Stimulated activated CD4-positive, alpha-beta T cell treated with anti-CD3 and anti-CD28 coated beads, Interleukin-15, amount 100 ng/mL, for 48 hours (primary cell): ENCODE measurements at places on chromosomes 12 and 14.

GRCh38 chr12:100574187-100575074 is 947 bp downstream of the GAS2L3 start:
- no peak for DNase-seq

GRCh38 chr14:77161011-77161410 is 19.4 kb upstream of the ZDHHC22 start:
- no peak for DNase-seq

GRCh38 chr14:34098045-34098984 is 147.4 kb upstream of the EGLN3 start:
- no peak for DNase-seq

GRCh38 chr14:56280843-56281242 is 162.6 kb downstream of the PELI2 start:
- no peak for DNase-seq

DNA sequence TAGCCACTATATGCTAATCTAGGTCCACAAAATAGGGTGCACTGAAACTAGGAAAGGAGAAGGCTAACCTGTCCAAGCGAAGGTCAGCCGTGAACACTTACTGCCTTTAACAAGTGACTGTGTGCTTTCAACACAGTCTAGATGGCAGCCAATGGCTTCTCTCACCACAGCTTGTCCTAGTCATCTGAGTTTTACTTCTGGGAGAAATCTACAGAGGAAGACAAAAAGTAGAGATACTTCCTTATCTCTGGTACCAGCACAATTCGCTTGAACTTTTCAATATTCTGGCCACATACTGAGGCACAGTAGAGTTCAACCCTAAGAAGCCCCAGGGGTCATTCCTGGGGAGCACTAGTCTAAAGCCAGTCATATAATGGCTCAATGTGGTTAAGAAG is 176.9 kb downstream of the BTG1 start:
- DNase-seq = no peak

GRCh38 chr14:67446371-67447032 is 34.5 kb upstream of the PLEK2 start:
- no peak for DNase-seq

DNA sequence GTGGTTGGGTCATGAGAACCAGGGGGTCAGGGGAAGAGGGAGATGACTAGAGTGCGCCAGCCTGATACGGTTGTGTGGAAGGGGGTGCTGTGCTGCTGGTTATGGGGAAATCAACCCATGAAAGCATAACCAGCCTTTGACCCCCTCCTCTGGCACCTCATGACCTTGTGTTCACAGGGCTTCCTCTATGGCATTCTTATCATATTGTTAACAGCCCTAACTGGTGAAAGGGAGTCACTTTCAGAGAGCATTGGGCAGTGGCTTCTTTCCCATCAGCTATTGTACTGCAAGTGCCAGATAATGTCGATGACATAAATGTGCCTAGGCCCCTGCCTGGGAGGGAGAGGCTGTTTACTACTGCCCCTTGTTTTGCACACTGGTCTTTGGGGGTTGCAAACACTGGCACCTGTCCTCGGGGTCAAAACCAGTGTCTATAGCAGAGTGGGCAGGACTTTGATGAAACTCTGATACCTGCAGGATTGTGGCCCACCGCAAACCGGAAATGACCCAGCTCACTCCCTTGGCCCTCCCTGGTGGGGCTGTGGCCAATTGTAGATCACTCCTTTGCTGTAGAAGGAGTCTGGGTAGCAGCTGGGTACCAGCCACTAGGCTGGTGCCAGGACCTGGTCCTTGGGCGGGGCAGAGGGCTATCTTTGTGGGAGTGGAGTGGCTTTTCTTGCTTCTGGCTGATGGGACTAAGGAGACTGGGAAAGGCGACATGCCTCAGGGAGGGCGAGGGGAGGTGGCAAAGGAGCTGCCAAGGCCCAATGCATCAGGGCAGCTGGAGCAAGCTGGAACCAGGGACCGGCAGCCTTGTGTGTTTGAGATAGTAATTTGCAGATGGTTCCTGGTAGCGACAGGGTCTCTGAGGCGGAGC is 634 bp upstream of the TMEM63C start:
- no peak for DNase-seq

GRCh38 chr14:77910506-77910905 is 110.6 kb downstream of the ADCK1 start:
- no peak for DNase-seq

DNA sequence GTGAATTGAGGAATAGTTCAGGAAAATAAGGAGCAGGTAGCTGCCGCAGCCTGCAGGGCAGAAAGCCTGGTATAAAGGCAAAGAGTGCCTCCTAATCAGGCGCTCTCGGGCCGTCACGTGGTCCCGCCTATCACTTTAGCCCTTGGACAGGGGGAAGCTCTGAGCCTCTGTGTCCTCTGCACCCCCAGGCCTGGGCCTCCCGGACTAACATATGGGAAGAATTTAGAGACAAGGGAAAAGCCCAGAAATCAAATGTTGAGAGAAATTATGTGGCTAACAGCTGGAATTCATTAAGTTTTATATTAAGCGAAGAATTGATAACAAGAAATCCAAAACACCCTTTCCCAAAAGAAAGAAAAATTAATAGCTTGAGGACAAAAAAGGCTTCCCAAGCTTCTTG is 417.7 kb downstream of the ATP23 start:
- no peak for DNase-seq

- DNase-seq = no peak
Measured at GRCh38 chr14:54537651-54538050, 27.9 kb downstream of the CGRRF1 start.

GRCh38 chr12:52636592-52637258 is 15.3 kb downstream of the KRT2 start:
- no peak for DNase-seq

GRCh38 chr12:53170215-53170614 is 10.3 kb upstream of the ZNF740 start:
- DNase-seq = no peak

- DNase-seq = no peak
Measured at GRCh38 chr12:25784669-25785068, 173.8 kb upstream of the RASSF8 start.

GRCh38 chr12:74598819-74599218 is 61.2 kb downstream of the ATXN7L3B start:
- no peak for DNase-seq

GRCh38 chr12:108618079-108618952 is 15.4 kb downstream of the SELPLG start:
- no peak for DNase-seq

GRCh38 chr12:79689061-79689476 is 1.7 kb downstream of the PAWR start:
- DNase-seq = no peak

DNA sequence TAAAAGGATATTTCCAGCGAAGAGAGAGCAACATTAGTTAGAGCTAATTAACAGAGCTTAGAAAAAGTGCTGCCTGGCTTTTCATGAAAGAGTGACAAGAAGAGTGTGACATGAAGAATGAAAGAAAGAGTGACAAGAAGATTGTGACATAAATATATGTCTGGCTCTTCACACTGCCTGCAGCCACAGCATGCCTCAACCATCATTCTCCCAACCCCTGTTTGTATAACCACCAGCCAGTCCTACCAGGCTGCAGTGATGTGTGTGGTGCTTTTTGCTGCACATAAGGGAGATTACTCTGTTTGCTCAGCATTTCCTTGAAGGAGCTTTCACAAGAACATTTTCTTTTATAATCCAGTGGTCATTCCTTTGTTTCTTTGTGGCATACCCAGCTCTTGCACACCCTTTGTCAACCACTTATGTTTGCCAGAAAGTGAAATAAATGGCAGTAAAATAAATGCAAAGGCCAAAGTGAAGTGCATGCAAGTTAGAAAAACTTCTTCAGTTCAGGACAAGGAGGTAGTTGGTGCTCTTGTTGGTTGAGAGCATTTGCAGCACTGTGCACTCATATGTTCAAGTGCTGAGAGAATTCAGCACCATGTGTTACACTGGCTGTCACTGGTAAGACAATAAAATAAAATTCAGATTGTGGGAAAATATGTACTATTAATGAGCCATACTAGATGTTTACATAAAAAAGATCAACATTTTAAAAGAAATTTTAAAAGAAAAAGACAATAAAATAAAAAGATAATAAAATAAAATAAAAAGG is 50.6 kb downstream of the KIF21A start:
- DNase-seq = no peak

- DNase-seq = no peak
Measured at GRCh38 chr12:23618718-23619117, 330.8 kb downstream of the SOX5 start.

GRCh38 chr14:68975667-68976066 is 3.4 kb downstream of the ACTN1 start:
- no peak for DNase-seq

DNA sequence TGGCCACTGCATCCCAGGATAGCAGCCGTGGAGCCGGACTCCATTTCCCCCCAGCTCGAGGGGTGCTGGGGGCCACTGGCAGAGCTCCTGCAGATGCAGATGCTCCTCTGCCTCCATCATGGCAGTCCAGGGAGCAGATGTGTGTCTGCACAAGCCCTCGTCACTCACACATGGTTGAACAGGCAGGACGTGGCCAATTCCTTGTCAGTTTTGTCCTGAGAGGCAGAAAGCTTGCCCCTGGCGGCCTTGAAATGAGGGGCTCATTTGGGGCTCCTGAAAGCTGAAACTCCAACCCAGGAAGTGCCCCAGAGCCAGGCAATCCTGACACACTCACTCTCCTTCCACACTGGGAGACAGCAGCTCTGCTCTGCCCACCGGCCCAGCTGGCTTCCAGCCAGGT is 100.9 kb upstream of the C14orf180 start:
- DNase-seq = no peak

GRCh38 chr12:31967539-31967938 is 8.3 kb downstream of the RESF1 start:
- DNase-seq = no peak

GRCh38 chr14:23633160-23633701 is 2.9 kb upstream of the DHRS2 start:
- DNase-seq = no peak

DNA sequence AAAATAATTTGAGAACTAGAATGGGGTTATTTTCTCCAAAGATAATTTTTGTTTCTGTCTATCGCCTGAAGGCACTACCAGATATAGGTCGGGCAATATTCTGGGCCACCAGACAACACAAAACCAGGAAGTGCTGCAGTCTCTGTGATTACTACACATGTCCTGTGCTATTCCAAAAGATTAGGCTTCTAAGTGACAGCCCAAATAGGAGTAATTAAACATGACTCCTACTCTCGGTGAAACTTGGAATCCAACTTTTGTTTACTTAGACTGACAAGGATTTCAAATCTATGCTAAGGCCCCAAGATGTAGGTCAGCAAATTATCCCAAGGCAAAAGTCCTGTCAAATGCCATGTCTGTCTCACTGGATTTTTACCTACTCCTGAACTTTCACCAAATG is 157.6 kb upstream of the LRFN5 start:
- no peak for DNase-seq

- DNase-seq = no peak
Measured at GRCh38 chr12:115626210-115626609, 651.3 kb downstream of the MED13L start.

- no peak for DNase-seq
Measured at GRCh38 chr12:112577473-112578329, 159.0 kb downstream of the PTPN11 start.

DNA sequence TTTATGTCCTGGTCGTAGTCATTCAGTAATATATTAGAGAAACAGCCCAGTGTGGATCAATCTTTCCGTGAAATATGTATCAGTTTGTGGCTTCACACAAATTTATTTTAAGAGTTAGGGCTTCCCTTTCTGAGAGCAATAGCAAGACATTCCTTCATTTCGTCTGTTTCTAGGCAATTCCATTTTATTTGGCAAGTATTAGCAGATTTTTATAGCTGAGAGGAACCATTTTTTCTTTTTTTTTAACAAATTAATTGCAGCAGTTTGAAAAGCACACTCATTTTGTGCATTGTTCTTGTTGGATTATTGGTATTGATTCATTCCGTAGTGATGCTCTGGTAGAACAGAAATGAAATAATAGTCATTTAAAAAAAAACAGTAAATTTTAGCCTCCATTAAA is 132.9 kb downstream of the SRGAP1 start:
- DNase-seq = no peak

- no peak for DNase-seq
Measured at GRCh38 chr12:96623656-96624217, 134.4 kb downstream of the CFAP54 start.

DNA sequence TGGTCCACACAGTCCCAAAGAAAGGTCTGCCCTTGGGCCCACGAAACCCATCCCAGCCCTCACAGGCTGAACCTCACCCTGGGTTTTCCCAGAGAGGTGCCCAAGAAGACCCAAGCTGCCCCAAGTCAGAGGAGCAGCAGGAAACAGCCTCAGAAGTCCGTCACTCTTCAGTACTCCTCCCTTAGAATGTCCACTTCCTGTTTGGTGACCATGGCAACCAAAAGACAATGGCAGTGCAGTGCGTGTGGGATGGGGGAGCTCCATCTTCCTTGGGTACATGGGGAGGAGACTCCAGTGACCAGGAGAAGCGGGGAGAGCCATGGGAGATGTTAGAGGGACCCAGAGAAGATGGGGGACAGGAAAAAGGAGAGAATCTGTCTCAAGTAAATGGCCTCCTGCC is 11.3 kb downstream of the SELPLG start:
- DNase-seq = no peak

DNA sequence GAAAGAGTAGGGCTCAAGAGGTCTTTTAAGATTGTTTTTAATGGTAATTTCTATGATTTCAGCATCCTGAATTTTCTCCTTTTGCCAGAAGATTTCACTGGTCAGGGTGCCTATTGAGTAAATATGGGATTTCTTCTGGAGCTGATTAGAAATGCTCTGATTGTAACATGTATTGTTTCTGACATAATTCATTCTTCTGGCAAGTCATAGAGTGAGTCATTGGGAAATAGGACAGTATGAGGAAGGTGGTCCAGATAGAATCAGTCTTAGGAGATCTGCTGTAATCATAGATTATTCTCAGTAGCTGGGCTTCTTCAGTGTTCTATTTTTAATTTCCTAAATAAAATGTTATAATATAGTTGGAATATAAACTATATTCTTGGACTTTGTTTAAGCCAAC is 182.0 kb upstream of the NAV3 start:
- no peak for DNase-seq

DNA sequence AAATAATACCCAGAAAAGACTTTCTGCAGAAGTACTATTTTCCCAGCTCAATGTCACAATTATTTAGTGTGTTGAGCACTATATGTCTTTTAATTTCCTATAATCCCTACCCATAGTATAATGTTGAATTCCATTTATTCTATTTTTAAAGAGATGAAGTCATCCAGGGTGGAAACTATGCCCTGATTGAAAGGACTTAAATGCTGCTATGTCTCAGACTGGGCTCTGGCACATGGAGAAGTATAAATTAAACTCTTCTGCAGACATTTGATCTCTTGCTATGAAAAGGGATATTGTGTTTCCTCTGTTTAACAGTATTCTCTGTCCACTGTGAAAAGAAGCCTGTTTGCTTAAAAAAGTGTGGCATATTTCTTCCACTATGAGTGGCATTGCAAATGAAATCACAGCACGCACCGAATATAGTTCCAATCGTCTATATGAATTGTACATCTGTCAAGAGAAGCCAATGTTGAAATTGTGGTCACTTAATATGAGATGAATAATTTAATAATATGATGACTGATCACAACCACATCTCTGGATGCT is 192.3 kb downstream of the BCAT1 start:
- no peak for DNase-seq

- no peak for DNase-seq
Measured at GRCh38 chr12:110126557-110126956, 2.4 kb downstream of the IFT81 start.

- DNase-seq = no peak
Measured at GRCh38 chr12:122979908-122980182, 636 bp upstream of the ARL6IP4 start.

GRCh38 chr14:33527023-33527634 is 423.7 kb downstream of the EGLN3 start:
- DNase-seq = no peak
